ENCODE measurements at places on chromosomes 1 and 21. TPM values are rescaled to one million over a fixed set of nuclear protein-coding genes. Genes with fewer than 3 reads are reported as not detected.

ST6GALNAC3 gene
- 3.4 TPM for total RNA-seq

SLC16A1 gene
- total RNA-seq, result 101 TPM

HMCN1 gene
- 40.1 TPM for total RNA-seq

NGF gene
- not detected for total RNA-seq

KCNJ6 gene
- total RNA-seq, result 0.03 TPM

OR2M7 gene
- not detected for total RNA-seq

TNFRSF25 gene
- 28.6 TPM for total RNA-seq

RGSL1 gene
- not detected for total RNA-seq
